ENCODE measurements at places on chromosomes 2 and 18.

GRCh38 chr2:230601510-230601909 lies 111.1 kb upstream of the CAB39 start:
- no peak for DNase-seq

- DNase-seq = no peak
Observed at GRCh38 chr2:60867848-60868247, 13.5 kb upstream of the REL start.

GRCh38 chr2:54329482-54330161 lies 73.6 kb upstream of the TSPYL6 start:
- no peak for DNase-seq

DNA sequence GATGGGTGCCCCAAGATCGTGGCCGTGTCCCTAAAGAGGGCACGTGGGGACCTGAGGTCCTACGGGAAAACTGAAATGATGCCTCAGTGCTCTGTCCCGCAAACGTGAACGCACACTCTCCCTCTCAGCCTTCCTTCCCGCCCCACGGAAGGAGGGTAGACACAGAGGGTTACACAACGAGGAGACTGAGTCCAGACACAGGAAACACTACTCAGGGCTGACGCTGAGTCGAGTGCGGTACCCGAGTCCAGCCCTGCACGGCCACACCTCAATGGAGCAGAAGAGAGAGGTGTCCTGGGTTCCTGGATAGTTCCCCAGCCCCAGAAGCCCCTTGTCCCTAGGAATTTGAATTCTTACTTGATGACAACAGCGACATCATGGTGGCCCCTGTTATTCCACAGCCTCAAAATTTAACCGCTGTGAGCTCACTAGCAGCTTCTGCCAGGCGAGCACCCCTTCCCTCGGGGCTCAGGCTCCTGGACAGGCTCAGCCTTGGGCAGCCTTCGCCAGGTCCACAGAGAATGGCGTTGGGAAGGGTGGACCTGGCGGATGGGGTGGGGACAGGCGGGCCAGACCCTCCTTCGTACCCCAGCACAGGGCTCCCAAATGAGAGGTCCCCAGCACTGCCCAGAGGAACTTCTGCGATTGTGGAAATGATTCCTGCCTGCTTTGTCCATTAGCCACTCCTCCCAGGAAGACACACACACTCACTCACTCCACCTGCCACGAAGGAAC lies 980 bp upstream of the RNPEPL1 start:
- no peak for DNase-seq

DNA sequence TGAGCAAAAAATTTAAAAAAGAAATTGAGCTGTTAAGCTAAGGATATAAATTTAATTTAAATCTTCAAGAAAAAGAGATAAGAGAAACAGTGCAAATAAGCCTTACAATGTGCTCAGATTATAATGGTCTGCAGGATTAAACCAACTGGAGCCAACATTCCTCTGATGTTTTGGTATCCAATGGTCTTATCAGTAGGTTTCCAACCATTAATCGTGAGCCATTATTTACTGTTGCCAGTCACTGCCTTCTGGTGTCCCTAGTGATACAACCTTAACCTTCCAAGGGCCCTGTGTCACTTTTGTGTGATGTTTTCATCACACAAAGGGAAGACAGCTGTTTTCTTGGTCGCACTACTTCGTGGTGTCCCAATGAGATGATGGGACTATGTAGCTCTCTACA lies 134.5 kb upstream of the CTAGE1 start:
- DNase-seq = no peak

- DNase-seq = no peak
Observed at GRCh38 chr2:31327505-31327904, 87.0 kb downstream of the XDH start.

GRCh38 chr2:212387146-212387545 lies 151.5 kb downstream of the ERBB4 start:
- no peak for DNase-seq

DNA sequence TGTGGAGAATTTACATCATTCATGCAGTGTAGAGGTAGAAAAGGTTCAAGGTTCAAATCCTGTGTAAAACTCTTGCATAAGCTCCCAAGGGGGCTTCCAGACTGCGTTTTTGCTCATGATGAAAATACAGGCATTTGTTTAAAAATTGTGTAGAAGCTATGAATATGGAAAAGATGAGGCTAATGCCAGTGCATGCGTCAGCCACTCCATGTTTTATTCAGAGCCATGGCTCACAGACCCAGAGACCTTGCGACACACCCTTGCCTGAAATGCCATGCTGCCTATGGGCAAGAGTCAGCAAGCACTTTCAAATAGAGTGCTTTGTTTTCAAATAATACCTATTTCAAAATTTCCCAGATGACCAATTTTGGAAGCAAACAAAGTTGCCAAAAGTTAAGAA lies 262.3 kb downstream of the TRIB2 start:
- no peak for DNase-seq

GRCh38 chr18:50038448-50038847 lies 156.5 kb downstream of the MYO5B start:
- DNase-seq = no peak

DNA sequence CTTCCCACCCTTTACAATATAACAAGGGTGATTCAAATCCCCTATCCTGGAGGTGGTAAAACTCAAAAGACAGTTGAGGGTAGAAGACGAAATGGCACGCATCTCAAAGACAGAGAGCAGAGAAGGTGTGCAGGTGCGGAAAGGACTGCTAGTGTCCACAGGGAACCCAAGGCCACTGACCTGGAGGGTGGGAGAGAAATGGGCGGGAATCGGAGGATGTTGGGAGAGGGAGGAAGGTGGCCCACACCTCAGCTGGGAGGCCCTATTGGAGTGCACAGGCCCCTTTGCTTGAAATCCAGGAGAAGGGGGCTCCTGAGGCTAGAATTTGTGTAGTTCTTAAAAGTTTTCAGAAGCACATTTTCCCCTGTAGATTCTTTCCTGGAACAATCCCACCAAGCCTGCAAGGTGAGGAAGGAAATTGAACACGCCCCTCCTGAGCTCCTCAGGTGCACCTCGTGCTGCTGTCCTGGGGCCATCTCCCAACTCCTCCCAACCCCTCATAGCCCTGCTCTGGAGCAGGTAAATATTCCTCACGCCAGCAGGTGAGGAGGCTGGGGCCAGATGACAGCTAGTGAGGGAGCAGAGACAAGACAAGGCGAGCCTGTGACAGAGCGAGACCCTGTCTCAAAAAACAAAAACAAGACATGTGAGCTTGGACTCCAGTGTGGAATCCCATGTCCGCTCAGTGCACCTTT lies 99.3 kb downstream of the MCFD2 start:
- no peak for DNase-seq

GRCh38 chr2:186498834-186499233 lies 12.8 kb downstream of the ZC3H15 start:
- no peak for DNase-seq

- no peak for DNase-seq
Observed at GRCh38 chr2:38720613-38721241, 30.4 kb downstream of the SRSF7 start.

- DNase-seq = no peak
Observed at GRCh38 chr18:56509656-56510055, 128.7 kb downstream of the TXNL1 start.

DNA sequence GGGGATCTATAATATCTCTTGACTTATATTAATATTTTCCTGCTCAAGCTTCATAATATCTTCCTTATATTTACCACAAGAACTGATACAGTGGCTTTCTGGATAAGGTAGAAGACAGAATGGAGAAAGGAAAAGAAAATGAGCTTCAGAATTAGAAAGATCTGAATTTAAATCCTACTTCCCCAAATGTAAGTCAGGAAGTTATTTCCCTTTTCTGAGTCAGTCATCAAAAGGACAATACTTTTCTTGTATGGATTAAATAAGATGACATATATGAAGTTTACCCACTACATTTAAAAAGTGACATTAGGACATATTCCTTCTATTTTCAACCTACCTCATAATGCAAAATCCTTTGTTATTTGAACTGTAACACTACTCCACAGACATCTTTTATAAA lies 19.0 kb downstream of the KRCC1 start:
- DNase-seq = no peak

DNA sequence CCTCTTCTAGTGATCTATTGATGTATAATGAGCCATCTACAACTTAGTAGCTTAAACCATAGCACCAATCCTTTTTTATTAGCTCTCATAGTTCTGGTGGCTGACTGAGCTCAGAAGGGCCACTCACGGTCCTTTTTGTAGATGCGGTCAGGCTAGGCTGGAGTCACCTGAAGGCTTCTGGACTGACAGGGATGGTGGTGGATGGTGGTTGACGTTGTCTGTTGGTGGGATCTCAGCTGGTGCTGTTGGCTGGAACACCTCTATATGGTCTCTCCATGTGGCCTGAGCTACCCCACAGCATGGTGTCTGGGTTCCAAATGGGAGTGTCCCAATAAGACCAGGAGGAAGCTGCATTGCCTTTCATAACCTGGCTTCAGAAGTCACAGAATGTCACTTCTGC lies 68.0 kb downstream of the BCL2L11 start:
- no peak for DNase-seq

DNA sequence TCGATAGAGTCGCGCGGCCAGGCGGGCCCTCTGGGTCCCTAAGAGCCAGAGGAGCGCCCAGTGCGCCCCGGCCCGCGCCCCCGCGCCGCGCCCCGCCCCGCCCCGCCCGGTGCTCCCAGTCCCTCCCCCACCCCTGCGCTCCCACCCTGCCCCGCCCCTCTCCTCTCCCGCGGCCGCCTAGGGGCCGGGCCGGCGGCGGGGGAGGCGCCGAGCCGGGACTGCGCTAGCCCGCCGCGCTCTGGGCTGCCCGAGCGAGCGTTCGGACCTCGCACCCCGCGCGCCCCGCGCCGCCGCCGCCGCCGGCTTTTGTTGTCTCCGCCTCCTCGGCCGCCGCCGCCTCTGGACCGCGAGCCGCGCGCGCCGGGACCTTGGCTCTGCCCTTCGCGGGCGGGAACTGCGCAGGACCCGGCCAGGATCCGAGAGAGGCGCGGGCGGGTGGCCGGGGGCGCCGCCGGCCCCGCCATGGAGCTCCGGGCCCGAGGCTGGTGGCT lies at the start of gene GPC1:
GPC1 (plus strand) TSS at position 207 of the 491 bp plus-strand sequence; CDS start at position 463, 256 bp downstream.
- peak; percentile 48 for DNase-seq
